Activated T-cell treated with anti-CD3 and anti-CD28 coated beads, Interleukin-2, amount 50 U/mL, for 1 hour (primary cell): ENCODE measurements at places on chromosomes 4 and X.

DNA sequence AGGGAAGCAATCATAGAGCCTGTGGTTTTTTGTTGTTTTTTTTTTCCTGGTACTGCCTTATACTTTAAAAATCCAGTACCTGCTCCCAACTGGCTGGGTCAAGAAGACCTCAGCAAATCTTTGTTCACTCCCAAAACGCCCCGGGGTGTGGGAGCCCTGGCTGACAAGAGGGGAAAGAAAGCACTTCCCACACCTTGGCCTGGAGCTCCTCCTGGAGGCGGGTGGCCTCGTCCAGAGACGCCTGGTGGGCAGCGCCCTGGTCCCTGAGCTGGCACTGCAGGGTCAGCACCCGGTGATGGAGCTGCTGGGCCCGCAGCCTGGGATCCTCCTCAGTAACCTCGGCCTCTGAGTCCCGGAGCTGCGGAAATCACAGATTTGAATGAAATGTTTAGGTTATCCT, 38.2 kb downstream of the C4orf50 start:
- no peak for DNase-seq

DNA sequence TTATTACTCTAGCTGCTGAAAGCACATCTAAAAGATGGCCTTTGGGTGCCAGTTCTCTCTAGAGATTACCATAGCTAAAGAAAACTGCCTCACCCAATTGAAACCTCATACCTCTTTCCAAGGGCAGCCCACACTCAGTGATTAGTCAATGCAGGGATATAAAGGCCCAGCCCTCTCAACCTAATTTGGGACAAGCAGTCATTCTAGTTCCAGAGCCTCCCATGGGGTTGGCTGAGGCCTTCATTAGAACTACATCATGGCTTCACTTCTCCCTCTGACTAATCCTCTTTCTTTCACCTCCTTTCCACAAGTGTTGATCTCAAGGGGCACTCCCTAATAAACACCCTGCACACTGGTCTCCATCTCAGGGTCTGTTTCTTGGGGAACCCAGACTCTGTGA, 38.5 kb upstream of the C1GALT1C1 start:
- DNase-seq, result no peak

DNA sequence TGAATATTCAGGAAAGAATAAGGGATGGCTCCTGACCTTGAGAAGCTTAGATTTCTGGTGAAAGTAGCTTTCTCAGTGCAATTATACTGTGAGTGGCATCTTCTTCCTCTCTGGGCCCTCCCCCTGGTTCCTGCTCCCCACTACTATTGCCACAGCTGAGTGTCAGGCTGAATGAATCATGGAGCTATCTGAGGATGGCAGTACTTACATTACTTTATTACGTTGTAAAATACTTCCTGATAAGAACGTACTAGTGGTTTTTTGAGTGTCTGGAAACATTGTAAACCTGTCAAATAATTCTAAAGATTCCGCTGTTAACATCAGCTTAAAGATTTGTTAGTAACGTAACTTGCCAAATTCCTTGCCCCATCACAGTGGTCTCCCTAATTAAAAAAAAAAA, 36.2 kb downstream of the ARHGAP10 start:
- DNase-seq, result no peak

GRCh38 chr4:106875340-106875739, 160.8 kb downstream of the DKK2 start:
- DNase-seq, result no peak

DNA sequence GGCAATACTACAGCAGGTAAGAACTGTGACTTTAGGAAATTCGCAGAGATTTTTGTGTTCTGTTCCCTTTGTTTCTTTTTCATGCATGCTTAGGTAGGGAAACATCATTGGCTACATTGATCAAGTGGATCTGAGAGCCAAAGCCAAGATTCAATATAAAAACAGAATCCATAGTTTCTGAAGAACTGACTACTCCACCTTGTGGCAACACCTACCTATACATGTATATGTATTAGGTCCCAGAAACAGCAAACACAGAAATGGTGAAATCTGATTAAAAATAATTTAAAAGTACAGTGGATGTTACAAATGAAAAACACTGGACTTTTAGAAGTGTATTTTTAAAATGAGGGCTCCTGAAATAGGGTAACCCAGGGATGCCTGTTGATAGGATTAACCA, 322.6 kb upstream of the MAOA start:
- no peak for DNase-seq

DNA sequence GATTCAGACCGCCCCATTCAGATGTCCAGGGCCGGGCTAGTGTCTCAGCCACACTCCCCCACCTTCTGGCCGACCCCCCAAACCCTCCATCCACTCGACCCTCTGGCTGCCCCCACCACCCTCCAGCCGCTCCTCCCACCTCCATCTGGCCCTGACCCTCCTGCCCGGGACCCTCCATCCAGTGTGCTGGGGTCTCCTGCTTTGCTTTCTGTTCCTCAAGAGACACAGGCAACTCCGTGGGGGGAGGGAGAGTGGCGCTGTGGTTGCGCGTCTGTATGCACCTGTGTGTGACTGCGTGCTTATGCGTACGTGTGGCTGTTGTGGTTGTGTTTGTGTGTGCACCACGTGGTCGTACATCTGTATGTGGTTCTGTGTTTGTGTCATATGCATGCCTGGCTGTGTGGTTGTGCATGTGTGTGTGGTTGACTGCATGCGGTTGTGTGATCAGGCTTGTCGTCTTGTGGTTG, 33.3 kb downstream of the CPLX1 start:
- no peak for DNase-seq

DNA sequence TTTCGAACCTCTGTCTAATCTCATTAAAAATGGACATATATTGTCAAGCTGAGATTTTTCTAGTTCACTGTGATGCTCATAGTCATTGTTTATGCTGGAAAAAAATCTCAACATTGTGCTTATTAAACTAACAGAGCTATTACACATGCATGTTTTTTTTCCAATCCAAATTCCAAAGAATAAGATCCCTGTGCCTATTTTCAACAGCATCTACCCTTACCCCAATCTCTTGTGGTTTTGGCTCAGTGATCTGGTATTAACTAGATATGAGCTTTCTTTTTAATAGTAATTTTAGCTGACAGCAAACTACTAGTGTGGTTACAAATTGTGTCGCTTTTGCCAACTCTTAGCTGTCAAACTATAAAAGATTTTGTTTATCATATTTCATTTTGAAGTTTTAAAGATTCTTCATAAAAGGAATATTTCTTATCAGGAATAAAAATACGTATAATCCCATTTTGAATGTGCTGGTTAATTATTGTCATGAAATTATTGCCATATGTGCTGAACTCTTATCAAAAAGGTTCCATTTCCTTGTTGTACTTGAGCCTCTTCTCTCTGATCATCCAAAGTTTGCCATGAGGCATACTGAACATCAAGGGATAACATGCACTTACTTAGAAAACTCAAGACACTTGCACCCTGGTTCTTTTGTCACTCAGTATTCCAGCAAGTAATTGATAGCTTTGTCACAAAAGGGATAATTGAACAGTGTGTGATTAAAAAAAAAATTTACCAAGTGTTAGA, 241.2 kb downstream of the ARHGAP24 start:
- no peak for DNase-seq
